ENCODE measurements at places on chromosomes 2 and 18. TPM values are rescaled to one million over a fixed set of nuclear protein-coding genes. Genes with fewer than 3 reads are reported as not detected.
A peak's percentile ranks its signal among the peaks of the same experiment; 100 is the strongest.

Gene FZD7
- 38.0 TPM for total RNA-seq

Gene GPAT2
- 8.4 TPM for total RNA-seq

GRCh38 chr18:75297731-75298130 lies 87.1 kb downstream of the TSHZ1 start:
- ATAC-seq: no peak

DNA sequence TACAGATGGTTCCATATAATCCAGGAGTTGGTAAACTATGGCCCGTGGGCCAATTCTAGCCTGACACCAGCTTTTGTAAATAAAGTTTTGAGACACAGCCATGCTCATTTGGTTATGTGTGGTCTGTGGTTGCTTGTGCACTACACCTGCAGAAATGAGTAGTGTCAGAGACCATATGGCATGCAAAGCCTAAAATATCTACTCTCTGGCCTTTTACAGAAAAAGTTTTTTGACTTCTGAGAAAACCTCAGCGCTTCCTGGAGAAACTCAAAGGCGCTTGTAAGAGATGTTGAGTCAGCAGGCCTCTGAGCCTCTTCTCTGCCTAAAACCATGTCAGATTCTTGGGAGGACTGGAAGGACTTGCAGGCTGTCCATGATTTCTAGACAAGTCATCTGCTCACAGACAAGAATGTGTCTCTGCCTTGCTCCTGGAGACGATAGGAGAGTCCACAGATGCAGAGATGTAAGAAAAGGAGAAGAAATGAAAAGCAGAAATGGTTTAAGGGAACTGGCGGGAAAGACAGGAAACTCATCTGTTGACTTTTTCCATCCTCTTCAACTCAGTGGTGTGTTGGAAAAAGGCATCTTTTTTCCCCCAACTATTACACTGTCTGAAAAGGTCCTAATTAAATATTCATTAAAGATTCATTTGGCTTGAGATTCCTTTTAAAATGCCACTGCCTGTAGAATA lies 5.2 kb downstream of the TTC39C start:
- no peak for ATAC-seq

GRCh38 chr2:128258218-128258617 lies 60.5 kb downstream of the HS6ST1 start:
- ATAC-seq: no peak

DNA sequence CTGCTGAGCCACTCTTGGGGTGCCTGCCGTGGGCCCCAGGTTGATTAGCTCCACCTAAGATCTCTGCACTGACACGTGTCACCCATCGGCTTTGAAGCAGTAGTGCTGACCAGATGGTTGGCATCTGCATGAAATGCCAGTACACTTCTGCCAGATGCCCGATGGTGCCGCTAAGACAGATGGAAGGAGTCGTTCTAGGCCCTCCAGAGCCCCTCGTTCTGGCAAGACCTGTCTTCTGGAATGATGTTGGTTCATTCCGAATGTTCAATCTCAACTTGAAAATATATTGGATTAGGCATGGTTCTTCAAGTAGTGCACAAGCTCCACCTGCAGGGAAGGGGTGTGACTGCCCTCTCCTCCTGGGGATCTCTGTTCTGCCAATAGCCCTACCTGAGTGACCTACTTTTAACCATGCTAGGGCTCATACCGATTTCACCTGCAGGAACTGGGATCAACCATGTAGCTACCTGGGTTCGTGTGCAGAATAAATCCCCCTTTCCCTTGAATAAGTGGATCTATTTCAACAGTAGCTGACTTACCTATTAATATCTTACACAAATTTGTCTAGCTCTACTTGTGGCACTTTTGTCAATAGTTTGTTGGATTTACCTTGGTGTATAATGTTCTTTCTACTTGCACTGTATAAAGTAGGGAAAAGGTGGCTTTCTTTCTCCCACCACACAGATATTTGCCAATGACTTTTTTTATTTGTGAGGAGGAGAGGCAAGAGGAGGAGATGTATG lies 342.6 kb downstream of the CTNNA2 start:
- no peak for ATAC-seq

DNA sequence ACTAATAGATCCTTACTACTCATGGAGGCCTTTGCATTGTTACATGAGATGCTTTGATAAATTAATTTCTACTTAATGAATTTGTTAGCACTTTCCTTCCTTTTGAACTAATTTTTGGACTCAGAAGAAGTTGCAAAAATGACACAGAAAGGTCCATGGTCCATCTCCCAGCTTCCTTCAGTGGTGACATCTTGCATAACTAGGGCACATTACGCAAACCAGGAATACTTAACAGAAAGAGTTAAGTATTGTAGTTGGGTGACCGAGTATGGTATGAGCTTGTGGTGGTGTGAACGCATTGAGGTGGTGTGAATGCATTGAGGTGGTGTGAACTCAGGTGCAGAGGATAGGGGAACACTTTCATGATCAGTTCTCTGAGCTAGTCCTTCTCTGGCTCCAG lies 151.1 kb upstream of the TWIST2 start:
- ATAC-seq: no peak

DNA sequence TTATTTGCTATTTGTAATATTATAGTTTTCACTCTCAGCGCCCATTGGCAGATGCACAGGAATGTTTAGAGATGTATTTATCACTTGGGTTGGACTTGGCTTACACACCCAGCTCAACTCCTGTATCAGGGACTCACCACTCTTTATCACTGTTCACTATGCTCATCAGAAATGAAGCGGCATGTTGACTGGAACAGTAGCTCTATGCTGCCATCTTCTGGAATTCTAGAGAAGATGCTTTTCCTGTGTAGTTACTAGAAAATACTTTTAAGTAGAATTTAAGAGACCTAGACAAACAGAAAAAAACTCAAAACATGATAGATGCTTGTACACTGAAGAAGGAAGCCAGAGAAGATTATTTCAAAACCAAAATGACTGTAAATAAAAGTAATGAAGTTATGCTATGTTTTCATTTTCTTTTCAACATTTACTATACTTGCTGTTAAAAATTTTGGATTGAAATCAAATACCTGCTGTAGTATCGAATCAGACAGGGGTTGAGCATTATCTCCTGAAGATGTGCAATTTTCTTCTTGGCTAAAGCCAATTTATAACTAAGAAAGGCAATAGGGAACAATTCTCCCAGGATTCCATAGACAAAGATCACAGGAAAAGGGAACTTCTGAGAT lies 47.4 kb upstream of the NXPH2 start:
- no peak for ATAC-seq

DNA sequence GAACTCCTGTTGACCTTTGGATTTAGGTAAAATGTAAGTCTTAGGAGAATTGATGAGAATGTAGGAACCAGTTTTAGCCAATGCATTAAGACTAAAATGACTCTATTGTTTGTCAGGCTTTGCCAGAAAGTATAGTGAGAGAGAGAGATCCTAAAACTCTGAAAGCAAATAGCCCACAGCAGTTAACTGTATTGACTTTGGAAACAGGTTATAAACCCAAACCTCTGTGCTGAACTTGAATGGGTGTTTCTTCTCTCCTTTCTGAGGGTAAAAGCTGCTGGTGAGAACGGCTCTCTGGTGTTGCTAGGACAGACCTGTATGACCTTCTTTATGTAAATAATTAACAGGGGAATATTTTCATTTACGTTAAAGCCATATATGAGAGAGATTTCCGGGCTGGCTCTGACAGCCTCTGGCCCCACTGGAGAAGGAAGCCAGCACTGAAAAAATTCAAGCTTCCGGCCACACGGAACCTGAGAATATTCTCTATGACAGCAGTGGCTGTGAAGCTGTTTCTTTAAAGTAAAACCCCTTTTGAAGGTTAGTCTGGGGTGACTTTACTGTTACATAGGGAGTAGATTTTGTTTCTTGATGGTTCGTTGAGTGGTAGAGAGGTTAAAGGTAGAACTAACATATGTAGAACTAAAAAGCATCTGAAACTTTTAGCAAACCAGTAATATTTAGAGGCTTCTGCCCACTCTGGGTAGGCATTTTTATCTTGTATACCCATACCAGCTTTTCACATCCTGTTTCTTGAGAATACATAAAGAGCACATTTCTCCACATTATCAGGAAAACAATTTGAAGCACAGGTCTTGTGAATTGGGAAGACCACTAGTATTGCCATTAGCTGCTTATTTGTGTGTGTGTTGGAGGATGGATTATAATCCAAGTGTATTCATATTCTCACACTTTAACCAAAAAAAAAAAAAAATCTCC lies 123.8 kb downstream of the SPTBN1 start:
- no peak for ATAC-seq

- peak; percentile 95 for ATAC-seq
Measured at GRCh38 chr2:241734467-241735208, at the start of gene D2HGDH. Gene D2HGDH, plus strand, starts transcription at chr2:241734630. Its CDS starts 595 bp downstream, at chr2:241735225.

DNA sequence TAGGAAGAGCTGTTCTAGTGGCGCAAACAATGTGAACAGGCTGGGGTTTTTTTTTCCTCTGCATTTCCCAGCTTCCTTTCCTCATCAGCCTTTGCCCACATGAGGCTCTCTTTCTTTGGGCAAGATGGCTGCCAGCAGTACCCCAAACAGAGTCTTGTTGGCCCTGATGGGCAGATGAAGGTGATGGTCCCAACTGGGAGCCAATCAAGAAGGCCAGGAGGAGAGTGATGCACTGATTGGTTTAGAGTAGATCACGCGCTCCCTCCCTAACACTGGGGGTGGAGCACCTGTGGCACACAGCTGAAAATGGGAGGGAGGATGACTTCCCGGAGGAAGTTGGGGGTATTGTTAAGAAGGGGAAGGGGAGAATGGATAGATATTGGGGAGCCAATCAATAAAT lies 96.3 kb upstream of the FZD7 start:
- ATAC-seq: no peak

DNA sequence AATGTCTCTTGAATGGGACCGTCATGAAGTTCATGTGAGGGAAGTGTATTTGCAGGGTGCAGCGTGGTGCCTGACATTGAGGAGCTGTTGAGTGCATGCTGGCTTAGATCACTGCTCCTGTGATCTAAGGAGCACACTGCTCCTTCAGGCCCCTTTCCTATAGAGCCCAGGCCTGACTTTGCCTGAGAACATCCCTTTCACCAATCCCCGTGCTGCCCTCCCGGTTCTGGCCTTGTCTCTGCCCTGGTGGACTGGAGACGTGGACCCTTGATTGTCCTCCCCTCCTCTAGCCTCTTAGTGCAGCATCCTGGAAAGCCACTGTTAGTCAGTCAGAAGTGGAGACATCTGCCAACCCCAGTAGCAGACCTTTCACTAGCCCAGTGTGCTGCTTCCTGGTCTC lies 323.6 kb upstream of the HS6ST1 start:
- no peak for ATAC-seq

GRCh38 chr18:79275992-79276391 lies 119.7 kb upstream of the NFATC1 start:
- no peak for ATAC-seq

- ATAC-seq: no peak
Measured at GRCh38 chr18:23494992-23495391, 8.3 kb upstream of the RMC1 start.

- no peak for ATAC-seq
Measured at GRCh38 chr2:46009315-46009714, 287.9 kb upstream of the EPAS1 start.

DNA sequence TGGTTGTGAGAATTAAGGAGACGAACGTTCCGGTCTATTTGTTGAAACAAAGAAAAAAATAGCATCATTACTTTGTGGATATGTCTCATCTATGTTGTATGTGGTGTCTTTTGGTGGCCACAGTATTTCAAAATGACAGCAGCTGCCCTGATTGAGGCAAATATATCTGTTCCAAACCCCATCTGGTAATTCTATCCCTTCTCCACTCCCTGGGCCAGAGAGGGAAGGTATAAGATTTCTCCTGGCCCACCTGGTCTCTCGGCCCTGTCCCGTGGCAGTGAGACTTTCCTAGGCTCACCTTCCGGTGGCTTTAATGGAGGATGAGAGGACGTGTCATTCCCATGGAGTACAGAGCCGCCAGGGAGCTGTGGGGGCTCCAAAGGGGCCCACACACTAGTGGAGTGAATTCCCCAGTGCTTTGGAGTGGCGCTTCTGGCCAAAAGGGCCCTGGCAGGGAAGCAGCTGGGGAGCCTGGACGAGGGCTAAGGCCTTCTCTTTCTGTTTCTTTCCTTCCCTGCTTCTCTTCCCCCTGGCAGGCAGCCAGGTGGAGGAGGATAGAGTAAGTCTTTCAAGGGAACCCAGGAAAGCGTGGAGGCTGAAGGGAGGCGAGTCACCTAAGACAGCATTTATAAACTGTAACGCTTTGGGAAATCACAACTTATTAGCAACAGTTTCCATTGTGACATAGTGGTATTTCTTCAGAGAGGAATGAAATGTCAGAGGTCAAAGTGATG lies 5.6 kb downstream of the FOSL2 start:
- ATAC-seq: no peak

GRCh38 chr2:46806526-46806925 lies 109.1 kb downstream of the MCFD2 start:
- no peak for ATAC-seq

DNA sequence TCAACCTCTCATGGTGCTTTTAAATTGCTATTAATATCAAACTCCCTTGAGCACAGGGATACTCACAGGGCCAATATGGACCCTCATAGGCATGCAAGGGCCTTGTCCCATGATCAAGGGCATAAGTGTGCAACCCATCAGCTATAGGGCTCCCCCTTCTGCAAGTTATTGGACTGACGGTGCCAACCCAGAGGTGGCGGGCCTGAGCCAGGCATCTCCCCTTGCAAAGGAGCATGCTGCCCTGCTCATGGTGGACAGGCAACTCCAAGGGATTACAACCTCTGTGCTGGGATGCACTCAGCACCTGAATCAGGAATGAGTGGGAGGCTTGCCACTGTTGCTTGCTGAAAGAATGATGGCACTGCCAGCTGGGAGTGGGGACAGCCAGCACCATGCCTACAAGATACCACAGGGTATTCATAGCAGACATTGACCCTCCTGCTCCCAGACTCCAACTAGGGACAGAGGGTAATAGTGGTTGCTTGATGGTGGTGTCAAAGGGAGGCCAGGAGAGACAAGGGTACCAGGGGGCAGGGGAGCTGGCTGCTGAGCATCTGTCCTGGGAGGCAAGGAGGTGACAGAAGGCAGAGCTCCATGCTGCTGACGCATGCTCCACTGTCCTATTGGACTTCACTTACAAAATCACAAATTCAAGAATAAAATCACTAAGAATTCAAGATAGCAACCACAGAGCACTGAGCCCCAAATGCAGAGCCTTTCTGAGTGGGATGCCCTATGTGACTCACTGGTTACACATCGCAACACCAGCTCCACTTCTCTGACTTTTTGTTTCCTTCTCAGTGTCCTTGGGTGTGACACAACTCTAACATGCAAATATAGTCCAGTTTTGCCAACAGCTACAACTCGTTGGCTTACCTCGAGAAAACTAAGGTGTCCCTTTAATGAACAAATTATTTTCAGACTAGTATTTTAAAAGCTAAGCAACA lies 157.1 kb upstream of the CCDC150 start:
- ATAC-seq: no peak

DNA sequence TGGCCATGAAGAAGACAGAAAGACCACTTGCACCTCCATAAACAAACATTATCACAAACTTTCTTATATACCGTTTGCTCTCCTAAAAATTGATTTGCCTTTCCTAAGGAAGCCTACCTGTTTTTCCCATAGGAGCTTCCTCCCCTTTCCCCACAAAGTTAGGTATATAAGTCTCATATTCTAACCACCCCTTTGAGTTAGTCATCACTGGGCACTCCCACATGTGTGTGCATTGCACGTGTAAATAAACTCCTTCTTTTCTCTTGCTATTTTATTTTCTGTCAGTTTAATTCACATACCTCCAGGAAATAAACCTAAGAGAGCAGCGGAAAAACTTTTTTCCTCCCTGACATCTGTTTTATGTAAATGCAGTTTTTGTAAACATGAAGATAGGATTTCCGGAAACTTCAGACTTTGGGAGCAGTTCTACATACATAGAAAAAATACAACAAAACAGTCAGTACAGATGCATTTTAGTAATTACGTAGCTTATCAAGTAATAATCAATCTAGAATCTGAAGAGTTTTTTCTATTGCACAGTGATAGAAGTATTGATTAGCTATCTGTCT lies 46.6 kb downstream of the PLCL1 start:
- ATAC-seq: no peak
